Activated gamma-delta T cell treated with Interleukin-2 at 50 U/mL for 16 hours (primary cell): ENCODE measurements at places on chromosomes 1 and 21.

GRCh38 chr1:70874818-70875217, 172.8 kb downstream of the PTGER3 start:
- no peak for DNase-seq

DNA sequence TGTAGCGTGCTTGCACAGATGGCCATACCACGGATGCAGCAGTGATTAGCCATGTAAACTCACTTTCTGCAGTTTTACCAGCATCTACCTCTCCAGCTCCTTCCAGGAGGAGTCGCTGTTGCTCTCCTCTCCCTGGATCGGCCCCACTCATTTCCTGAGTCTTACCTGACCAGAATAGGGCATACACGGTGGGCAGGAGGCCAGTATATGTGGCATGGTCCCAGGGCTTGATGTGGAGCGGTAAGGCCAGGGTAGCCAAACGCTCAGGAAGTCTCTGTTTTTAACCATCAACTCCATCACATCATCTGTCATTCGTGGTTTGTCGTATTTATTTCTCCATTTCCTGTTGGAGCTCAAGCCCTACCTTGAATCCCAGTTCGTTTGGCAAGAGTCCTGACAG, 163.4 kb upstream of the USP24 start:
- no peak for DNase-seq

GRCh38 chr1:112743174-112744008, 28.3 kb upstream of the PPM1J start:
- DNase-seq, result no peak

GRCh38 chr1:175548774-175549173, 194.6 kb downstream of the TNR start:
- DNase-seq, result no peak

GRCh38 chr1:17199267-17200044, 5.5 kb upstream of the PADI1 start:
- DNase-seq, result no peak

- no peak for DNase-seq
Measured at GRCh38 chr1:116113615-116114014, 2.4 kb downstream of the MAB21L3 start.

GRCh38 chr1:222285526-222285925, 262.4 kb downstream of the HHIPL2 start:
- no peak for DNase-seq

GRCh38 chr21:33259995-33260394, 6.2 kb upstream of the IL10RB start:
- no peak for DNase-seq

GRCh38 chr21:45421071-45421845, 16.3 kb downstream of the COL18A1 start:
- DNase-seq, result no peak

DNA sequence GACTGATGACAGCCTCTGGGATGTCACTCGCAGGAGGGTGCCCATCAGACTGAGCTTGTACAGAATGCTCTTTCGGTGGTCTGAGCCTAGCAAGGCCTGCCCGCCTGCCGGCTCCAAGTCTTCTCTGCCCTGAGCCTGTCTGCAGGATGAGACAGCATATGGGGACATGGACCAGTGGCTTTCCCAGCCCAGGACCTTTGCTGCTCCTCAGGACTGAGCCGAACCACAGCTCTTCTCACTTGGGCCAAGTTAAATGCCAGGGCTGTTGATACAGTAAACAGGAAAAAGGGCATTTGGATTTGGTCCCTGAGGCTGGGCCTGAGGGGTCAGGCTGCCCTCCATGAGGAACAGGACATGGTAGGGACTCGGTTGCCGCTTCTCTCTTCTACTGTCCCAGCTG, 64.3 kb upstream of the EPS8L3 start:
- no peak for DNase-seq

GRCh38 chr1:43763497-43763973, 56.2 kb downstream of the ST3GAL3 start:
- peak; percentile 28 for DNase-seq

GRCh38 chr1:150997949-150998348, 8.8 kb downstream of the MINDY1 start:
- no peak for DNase-seq
